Right renal cortex interstitium (tissue), 3 donors: ENCODE measurements at places on chromosomes 1 and 21.

- no peak for DNase-seq
These were observed 29.0 kb downstream of the VWA5B1 start for GRCh38 chr1:20319456-20320220.

GRCh38 chr1:99680270-99680669 lies 34.4 kb downstream of the PALMD start:
- no peak for DNase-seq

- no peak for DNase-seq
These were observed 68.9 kb downstream of the TENT5C start for GRCh38 chr1:117674521-117675400.

GRCh38 chr21:36478207-36478701 lies 1.7 kb downstream of the CLDN14 start:
- DNase-seq = no peak

GRCh38 chr1:195946500-195946899 lies 661.7 kb downstream of the KCNT2 start:
- DNase-seq = no peak
